ENCODE measurements at places on chromosomes 16 and 17.

GRCh38 chr17:48483471-48484131, 47.2 kb downstream of the HOXB1 start:
- peak; percentile 66 for DNase-seq

GRCh38 chr16:31364421-31364820, 9.4 kb downstream of the ITGAX start:
- DNase-seq: no peak

DNA sequence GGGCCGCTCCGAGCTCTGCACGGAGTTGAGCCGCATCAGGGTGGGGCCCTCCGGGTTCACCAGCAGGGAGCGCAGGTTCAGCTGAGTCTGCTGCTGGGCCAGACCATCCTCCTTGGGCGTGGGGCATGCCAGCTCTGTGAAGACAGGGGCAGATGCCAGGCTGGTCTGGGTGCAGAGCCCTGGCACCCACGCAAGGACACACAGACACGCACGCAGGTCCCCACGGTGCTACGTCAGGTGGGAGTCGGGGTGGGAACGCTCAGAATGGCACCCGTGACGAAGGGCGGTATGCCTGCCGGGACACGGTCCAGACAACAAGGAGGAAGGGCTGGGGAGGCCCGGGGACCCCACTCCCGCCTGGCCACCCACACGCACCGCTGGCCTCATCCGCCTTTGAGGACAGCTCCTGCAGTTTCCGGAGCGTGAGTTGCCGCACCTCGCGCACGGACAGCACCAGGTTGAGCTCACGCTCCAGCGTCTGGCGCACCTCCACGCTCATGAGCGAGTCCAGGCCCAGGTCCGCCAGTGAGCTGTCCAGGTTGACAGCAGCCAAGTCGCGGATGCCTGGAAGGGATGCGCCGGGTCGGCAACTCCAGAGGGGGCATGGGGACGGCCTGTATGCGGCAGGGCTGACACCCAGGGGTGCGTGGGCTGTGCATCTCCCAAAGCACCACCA, 15.3 kb upstream of the DUS1L start:
- no peak for DNase-seq

DNA sequence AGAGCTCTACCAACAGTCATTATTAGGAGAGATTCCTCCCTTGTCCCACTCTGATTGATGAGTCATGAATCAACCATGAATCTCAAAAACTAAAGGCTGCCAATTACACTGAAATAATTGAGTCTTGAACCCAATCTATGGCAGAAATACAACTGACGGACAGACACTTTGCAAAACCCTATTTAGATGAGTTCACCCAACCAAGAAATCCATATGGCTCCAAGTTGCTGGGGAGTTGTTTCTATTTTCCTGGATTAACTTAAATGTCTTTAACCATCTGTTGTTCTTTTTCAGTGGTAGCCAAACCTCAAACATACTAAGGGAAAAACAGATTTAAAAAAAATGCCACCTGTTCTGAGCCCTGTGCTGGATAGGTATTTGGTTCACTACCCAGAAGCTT, 151.0 kb downstream of the SHISA9 start:
- DNase-seq: no peak

DNA sequence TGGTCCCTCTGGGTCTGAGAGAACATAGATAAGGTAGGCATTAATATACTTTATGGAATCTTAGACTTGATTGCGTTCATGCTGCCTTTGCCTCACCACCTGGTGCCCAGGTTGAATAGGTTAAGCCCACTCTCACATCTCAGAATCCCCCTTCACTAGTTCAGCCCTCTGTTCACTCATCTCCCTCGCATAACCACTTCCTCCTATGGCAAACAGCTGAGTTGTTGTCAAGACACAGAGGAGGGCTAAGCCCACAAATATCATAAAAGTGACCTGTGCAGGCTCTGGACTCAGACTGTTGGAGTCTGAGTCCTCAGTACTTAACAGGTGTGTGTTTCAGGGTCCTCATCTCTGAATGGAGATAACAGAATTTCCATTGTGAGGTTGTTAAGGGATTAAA, 55.7 kb downstream of the GOSR1 start:
- no peak for DNase-seq

DNA sequence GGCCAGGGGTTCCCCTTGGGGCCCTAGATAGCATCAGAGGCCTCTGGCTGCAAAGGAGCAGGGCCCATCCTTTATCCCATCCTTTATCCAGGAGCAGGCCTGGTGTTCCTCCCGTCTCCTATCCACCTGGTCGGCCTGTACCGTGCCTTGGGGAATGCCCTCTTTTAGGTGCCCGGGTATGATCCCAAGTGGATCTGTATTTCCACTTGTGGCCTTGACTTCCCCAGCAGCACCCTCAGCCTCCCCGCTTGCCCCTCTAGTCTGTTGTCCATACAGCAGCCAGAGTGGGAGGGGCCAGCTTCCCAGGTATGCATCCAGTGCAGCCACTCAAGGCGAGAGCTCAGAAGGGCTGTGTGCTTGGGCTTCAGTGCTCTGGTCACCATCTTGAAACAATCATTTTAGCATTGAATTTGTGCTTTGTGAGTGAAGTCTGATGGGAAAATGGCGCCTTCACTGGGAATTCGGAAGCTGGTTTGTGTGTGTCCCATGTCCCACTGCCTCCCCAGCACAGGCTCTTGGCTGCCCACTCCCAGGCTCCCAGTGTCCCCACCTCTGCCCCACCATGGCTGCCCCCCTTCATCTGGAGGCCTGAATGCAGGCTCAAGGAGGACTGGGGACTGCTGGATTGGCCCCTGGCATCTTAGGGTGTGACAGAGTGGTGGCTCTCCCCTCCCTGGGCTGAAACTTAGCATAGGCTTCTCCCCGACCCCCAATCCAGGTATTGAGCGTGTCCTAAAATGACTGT, 3.3 kb upstream of the RNF112 start:
- no peak for DNase-seq

Data from stimulated activated CD4-positive, alpha-beta T cell treated with anti-CD3 and anti-CD28 coated beads, Interleukin-15, amount 100 ng/mL, for 24 hours (primary cell).